ENCODE measurements at places on chromosomes 3 and 15.

GRCh38 chr3:76694063-76694462 is 345.8 kb upstream of the ROBO2 start:
- DNase-seq, result no peak

GRCh38 chr15:64237677-64238076 is 74.9 kb upstream of the PPIB start:
- DNase-seq, result no peak

DNA sequence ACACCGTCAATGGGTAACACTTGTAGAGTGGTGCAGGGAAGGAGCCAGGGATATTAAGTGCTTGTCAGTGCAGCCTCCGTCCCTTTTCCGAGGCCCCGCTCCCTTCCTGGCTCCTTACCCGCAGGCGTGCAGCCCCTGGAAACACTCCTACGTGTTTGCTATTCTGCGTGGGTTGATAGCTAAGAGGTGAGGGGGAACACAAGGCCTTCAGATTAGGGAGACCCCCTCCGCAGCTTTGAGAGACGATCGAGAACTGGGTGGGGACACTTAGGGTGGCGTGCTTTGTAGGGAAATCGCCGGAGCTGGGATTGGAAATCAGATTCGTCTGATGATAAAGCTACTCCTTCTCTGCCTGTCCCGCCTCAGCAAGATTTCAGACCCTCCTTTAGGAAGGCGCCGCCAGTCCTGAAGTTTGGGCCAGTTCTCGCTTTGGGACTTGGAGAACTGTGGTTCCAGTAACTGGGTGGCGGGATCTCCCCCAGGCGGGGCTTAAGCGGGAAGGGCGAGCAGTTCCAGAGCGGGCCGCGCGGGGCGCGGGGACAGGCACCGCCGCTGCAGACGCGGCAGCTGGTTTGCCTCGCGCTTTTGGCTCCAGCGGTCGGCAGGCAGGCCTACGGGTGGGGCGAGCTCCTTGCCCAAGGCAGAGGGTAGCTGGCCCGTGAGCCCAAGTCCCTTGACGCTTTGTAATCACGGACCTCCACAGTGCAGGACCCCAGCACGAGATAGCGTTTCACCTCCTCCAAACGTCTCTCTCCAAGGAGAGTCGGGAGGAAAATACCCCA is 8.0 kb upstream of the FAM107A start:
- DNase-seq, result peak; percentile 44

GRCh38 chr3:67662733-67663132 is 8.3 kb upstream of the SUCLG2 start:
- DNase-seq, result no peak

GRCh38 chr3:61985020-61985419 is 388.3 kb downstream of the FEZF2 start:
- DNase-seq, result no peak

- no peak for DNase-seq
Observed at GRCh38 chr3:103136621-103137020, 701.8 kb downstream of the ZPLD1 start.

DNA sequence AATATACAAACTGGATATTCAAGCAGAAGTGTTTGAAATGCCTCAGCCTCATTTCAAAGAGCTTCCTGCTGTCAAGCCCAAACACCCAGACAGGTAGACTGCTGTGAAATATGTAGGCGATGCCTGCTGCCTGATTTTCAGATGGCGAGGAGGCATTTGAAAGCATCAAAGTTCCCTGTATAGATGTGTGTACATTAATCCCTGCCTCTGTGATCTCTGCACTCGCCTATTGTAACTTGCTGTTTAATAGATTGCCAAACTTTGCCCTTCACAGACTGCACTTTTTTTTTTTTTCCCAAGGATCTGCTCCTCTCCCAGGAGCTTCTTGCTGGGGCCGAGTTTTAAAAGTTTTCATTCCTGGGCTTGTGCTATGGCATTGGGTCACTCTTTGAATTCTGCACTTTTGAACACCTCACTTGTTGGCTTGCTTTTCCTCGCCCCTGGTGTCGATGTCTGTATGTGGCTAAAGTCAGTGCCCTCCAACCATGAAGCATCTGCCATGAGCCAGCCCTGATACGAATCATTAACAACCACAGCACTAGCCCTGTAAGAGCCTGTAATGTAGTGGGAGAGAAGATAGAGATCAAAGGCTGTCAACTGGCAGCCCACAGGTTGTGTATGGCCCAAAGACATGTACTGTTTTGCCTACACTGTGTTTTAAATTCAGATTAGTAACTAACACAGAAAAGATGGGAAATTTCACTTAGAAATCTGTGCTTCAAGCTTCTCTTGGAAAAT is 287.6 kb upstream of the ICE2 start:
- no peak for DNase-seq

GRCh38 chr15:99845009-99845408 is 111.8 kb upstream of the LYSMD4 start:
- DNase-seq, result no peak

GRCh38 chr3:78565712-78566111 is 1202.1 kb downstream of the ROBO1 start:
- DNase-seq, result no peak

GRCh38 chr3:143041903-143042302 is 40.5 kb downstream of the U2SURP start:
- no peak for DNase-seq

DNA sequence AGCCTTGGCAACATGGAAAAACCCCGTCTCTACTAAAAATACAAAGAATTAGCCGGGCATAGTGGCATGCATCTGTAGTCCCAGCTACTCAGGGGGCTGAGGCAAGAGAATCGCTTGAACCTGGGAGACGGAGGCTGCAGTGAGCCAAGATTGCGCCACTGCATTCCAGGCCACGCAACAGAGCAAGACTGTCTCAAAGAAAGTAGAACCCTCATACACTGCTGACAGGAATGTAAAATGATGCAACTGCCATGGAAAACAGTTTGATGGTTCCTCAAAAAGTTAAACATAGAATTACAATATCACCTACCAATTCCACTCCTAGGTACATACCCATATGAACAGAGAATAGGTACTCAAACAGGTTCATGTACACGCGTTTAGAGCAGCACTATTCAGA is 158.9 kb downstream of the TBC1D5 start:
- DNase-seq, result no peak

DNA sequence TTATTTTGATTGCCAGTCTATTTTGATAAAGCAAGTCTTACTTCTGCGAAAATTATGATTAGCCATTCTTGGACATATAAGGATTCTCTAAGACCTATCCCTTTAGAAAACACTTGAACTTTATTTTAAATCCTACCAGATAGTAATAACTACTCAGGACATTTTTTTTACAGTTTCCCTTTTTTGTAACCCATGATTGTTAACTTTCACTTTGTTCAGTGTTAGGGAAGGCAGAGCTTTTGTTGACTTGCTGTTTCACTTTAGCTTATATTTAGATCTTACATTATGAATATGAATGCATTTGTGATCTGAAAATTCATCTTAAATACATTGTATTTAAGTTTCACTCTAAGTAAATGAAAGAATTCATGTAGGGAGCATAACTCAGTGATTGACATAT is 167.0 kb downstream of the AKAP13 start:
- DNase-seq, result no peak

DNA sequence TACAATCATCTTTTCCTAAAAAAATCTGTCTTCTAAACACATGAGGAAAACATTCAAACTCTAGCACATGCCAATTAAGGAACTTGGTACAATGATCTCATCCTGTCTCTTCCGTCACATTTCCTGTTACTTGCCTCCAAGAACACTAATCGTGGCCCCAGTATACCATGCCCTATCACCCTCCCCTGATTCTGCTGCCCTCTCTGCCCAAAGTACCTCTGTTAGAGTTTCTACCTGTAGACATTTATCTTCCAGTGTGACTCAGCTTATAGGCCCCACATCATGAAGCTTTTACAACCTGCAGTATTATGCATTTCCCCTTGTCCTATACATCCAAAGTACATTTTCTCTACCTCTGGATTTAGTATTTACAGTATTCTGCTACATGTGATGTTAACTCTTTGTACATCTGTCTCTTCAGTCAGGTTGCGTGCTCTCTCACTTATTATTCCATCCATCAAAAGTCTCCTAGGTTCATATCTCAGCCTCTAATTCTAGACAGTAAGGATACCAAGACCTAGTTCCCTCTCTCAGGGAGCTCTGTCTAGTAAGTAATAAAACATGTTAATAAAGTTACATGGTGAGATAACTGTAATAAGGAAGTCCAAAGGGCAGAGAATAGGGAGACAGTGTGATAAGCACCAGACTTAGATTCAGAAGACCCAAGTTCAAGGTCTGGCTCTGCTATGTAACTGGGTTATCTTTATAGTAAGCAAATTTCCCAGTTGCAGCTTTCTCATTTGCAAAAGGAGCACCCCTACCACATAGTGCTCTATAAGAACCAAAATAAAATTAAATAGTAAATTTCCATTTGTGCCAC is 8.9 kb upstream of the SEMA6D start:
- DNase-seq, result no peak

- no peak for DNase-seq
Observed at GRCh38 chr3:12940854-12941253, 99.5 kb upstream of the RPL32 start.

GRCh38 chr15:49044766-49045606 is 1.3 kb downstream of the SECISBP2L start:
- DNase-seq, result no peak

- no peak for DNase-seq
Observed at GRCh38 chr15:54091651-54092050, 113.4 kb downstream of the UNC13C start.

DNA sequence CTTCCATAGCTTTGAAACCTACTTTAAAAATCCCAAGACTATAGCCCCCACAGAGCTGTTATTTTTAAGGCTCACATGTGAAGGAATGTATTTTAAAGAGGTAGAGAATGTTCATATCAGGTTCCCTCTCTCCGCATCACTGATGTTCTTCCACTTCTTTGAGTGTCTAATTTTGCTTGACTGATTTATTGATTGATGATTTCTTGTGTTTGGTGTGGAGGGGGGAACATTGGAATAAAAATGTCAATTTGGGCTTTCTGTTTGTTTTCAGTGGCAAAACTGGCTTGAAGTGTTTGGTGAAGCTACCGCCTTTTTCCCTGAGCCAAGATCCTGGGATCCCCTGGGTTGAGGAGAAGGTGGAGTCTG is 2.7 kb upstream of the TMEM212 start:
- DNase-seq, result no peak

Measured in NK-92 treated with Interleukin-12 subunit alpha and Interleukin-12 subunit beta, amount 100 ng/mL, for 24 hours (cell line).